Stimulated activated CD4-positive, alpha-beta T cell treated with anti-CD3 and anti-CD28 coated beads, TNF-alpha, amount 100 ng/mL, for 24 hours (primary cell): ENCODE measurements at places on chromosomes 4 and X.

- no peak for DNase-seq
Observed at GRCh38 chr4:147678796-147679549, 5.0 kb downstream of the PRMT9 start.

DNA sequence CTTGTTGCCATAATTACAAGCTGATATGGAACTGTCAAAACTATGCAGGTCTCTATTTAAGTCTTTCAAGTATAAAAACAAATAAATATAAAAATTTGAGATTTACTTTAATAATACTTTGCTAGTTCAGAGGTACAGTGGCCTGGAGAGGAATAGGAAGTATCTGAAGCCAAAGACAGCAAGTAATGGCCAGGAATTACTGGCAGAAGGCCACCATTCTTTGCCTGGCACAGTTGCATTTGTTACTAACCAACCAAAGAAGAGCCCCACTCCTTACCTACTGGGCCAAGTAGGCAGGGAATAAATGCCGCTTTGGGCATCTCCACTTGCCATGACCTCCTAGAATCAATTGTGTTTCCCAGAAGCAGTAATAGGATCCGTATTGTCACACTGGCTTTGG is 13.8 kb upstream of the ADAMTS3 start:
- DNase-seq: no peak

GRCh38 chrX:135315864-135316263 is 6.6 kb downstream of the ETDC start:
- no peak for DNase-seq

- DNase-seq: no peak
Observed at GRCh38 chrX:63913719-63914118, 128.7 kb upstream of the ARHGEF9 start.

- DNase-seq: no peak
Observed at GRCh38 chr4:79015411-79015810, 76.2 kb upstream of the PAQR3 start.

- DNase-seq: no peak
Observed at GRCh38 chrX:18032486-18033221, 171.6 kb upstream of the RAI2 start.

DNA sequence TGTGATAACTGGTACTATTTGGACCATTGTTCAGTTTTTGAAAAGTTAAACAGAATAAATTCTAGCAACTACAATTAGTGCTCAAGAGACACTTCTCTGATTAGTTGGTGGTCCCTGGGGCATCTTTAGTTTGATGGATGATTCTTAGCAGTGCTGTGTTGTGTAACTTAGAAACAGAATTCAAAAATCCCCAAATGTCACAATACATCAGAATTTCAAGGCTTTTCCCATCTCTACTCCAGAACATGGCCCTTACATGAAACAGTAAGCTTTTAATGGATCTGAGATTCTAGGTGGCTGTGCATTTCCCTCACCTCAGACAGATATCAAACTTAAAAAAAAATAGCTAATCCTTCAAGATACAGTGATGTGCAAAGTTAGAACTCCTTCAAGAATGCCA is 104.4 kb upstream of the CXCL13 start:
- no peak for DNase-seq

GRCh38 chr4:180682776-180683175 is 1560.4 kb upstream of the TENM3 start:
- DNase-seq: no peak

DNA sequence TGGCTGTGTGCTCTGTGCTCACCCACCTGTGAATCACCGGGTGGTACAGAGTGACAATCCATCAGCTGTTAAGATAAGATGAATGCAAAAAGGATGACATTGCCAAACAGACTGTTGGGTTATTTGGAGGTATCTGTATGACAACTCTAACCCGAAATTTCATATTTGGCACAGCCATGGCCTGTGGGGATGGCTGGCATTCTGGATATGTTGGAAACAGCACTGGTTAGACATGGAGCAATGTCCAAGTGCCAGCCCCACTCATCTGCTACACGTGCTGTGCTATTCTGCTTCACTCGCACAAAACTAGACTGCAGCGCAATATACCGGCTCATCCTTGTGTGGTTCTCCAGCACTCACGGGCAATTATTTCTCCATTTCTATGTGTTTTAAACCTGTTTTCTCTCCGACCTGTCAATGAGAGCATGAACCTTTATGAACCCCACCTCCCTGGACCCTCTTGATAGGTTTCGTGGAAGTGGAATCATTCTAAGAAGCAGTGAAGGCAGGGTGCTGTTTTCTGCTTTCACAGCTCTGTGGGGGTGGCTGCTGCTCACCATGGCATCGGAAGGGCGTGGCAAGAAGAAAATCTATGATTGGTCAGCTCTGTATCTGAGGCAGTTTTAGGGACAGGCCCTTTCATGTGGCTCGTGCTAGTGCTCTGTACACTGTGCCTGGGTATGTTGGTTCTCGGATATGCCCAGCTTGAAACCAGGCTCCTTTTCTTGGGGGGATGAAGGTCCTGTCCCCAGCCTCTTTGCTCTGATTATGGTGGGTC is 94.9 kb downstream of the ENPP6 start:
- no peak for DNase-seq

GRCh38 chr4:180057299-180057721 is 2185.9 kb upstream of the TENM3 start:
- no peak for DNase-seq

- DNase-seq: no peak
Observed at GRCh38 chrX:25536307-25536970, 520.7 kb upstream of the ARX start.

GRCh38 chrX:139739138-139739537 is 31.2 kb upstream of the MCF2 start:
- DNase-seq: no peak

GRCh38 chr4:177374966-177375365 is 65.3 kb downstream of the NEIL3 start:
- DNase-seq: no peak

DNA sequence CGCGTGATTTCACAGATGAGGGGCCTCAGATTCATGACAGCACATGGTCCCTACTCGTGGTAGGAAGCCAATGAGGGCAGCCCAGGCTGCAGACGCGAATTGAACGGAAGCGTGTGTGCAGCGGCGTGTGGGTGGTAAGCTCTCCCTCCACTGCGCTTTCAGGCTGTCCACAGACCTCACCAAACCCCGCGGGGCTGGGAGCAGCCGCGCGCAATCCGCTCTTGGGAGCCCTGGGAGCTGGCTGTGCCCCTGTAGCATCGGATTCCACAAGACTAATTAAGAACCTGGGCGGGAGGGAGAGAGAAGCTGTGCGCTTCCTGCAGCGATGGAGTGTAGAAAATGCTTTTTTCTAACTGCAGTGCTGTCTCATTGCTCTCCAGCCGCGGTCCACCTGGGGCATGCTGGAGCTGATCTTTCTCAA is 134.9 kb downstream of the STOX2 start:
- no peak for DNase-seq
